ENCODE measurements at places on chromosomes 5 and 9.

GRCh38 chr9:16417161-16417560, 453.3 kb downstream of the BNC2 start:
- peak; percentile 71 for DNase-seq

- DNase-seq: no peak
Measured at GRCh38 chr9:129068990-129069861, 11.7 kb upstream of the DOLPP1 start.

GRCh38 chr5:170314541-170315095, 17.0 kb upstream of the LCP2 start:
- no peak for DNase-seq

- DNase-seq: no peak
Measured at GRCh38 chr9:31587146-31587545, 797.3 kb upstream of the ACO1 start.

GRCh38 chr5:14385019-14385418, 196.6 kb upstream of the OTULINL start:
- no peak for DNase-seq

DNA sequence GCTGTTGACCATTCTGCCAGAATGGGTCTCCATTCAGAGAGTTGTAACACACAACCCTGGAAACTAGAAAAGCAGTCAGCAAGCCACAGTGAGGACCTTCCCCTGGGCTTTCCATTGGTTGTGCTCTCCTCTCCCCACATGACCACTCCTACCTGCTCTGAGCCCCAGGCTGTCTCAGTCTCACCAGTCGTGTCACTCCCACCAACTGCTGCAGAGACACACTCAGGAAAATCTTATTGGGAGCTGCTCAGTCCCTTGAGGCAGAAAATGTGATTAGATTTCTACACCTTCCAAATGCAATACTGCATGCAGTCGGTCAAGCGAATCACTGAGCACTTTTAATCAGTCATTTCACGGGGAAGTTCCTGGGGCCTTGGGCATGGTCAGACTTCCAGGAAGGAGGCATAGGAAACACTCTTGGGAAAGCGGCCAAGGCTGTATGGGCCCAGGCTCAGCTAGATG, 284.2 kb upstream of the NMUR2 start:
- DNase-seq: no peak

DNA sequence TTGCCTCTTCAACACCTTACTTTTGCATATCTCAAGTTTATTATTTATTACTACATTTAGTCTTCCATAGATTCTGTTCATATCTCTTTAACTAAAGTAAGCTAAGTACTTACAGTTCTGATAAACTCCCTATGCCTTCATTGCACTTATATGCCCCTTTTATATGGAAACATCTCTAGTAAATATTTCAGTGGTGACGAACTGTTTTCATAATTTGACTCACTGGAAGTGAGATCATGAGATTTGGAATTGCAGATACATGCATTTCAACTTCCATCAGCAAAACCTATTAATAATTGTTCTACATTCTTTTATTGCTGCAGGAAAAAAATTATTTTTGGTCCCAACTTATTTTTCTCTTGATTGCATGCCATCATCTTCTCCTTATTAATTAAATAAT, 263.5 kb downstream of the CD180 start:
- peak; percentile 12 for DNase-seq

DNA sequence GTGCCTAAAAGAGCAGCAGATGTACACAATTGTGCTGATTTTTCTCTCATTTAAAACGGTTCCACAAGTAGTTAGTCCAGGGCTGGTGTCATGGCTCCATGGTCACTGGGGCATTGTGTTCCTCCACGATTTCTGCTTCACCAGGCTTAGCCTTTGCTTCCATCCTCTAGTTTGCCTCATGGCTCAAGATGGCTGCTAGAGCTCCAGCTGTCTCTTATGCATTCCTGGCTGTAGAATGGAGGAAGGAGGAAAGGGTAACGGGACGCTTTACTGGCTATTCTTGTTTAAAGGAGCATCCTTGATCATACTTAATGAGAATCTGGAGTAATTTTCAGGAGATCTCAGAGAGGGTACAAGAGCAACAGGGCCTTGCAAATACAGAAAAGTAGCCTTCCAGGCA, 47.7 kb downstream of the BOD1 start:
- DNase-seq: no peak

DNA sequence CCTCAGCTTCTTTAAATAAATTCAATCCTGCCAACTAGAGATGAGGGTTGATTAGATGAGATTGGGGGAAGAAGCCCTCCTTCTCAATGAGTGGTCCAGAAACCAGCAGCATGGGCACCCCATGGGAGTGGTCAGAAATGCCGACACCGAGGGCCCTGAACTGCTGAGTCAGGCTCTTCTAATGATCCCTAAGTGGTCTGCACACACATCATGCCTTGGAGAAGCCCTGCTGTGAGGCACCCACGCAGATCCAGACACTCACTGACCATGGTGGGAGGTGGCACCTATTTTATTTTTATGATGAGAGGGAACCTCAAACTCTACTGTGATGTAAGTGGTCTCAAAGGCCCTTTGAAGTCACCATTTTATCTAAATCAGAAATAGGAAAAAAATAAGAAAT, 72.3 kb upstream of the BOD1 start:
- DNase-seq: no peak

DNA sequence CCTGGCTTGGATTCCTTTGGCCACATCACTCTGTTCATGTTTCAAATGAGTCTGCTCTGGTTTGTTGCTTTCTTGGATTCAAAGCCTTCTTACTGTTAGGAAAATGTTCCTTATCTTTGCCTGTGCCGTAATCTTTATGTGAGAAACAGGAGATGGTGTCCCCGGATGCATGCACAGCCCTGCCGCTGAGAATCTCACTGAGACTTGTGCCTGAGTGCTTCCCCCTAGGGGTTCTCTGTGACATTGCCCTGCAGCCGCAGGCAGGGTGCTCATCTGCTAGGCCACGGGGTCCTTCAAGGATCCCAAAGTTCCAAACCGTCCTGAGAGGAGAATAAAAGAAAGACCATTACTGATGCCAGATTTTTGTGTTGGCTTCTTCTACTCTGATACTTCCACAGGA, 81.4 kb upstream of the ANKRD55 start:
- DNase-seq: no peak

GRCh38 chr5:14735944-14736343, 71.4 kb downstream of the OTULIN start:
- no peak for DNase-seq

DNA sequence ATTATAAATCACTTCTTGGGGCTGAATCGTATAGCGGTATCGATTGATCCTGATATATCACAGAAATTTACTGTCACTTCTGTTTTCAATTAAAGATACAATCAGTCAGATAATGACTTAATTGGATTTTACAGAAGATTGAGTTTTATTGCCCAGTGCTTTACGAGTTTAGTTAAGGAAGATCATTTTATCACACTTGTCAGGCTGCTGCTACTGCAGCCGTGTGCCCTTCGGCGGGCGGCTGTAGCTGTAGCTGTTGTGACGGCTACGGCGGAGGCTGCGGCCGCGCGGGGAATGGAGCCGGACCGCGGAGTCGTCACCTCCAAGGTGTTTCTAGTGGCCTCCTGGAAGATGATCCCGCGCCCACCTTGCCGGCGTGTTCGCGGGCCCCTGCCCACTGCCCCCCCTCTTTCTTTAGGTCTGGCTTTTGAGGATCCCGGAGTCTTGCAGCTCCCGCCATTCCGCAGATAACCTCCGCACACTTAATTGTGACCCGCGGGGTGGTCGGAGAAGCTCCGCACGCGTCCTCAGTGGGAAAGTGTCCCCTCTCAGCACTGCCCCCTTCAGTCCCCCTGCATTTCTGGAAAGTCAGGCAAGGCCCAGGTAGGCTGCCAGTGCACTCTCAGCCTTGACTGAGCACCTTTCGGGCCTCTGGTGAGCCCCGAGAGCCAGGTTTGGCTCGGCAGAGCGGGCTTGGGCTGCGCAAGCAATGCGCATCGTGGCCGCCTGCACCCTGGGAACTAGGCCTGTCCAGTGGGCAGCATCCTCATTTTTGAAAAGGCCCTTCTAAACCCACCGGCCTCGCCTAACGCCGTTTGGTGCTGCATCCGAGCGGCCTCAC, 6.9 kb upstream of the DMRT3 start:
- no peak for DNase-seq

GRCh38 chr5:51034222-51034901, 348.9 kb upstream of the ISL1 start:
- DNase-seq: no peak

GRCh38 chr5:34669931-34670516, 13.9 kb downstream of the RAI14 start:
- no peak for DNase-seq

GRCh38 chr9:104748359-104749031, 1.0 kb downstream of the NIPSNAP3A start:
- peak; percentile 56 for DNase-seq

DNA sequence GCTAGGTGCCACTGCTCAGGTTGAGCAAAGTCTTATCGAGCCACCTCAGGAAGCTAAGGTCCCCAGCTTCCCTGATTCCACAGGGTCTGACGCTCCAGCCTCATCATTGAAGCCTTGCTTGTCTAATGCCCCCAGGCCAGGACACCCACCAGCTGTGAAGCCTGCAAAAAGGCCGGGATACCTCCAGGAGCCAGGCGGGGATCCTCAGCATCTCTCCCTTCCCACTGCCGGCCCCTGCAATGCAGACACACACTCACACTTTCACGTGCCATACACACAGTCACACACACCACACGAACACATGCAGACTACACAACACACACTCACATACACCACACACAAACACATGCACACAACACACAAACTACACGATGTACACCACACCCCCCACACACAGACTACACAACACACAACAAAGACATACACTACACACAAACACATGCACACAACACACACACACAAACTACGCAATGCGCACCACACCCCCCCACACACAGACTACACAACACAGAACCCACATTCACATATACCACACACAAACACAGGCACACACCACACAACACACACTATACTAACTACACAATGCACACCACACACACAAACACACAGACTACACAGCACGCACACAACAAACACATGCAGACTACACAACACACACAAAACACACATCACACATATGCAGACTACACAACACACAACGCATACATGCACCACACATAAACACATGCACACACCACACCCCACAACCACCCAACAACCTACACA, 17.8 kb upstream of the S1PR3 start:
- no peak for DNase-seq

GRCh38 chr5:89106480-89106879, 223.5 kb upstream of the MEF2C start:
- DNase-seq: no peak

GRCh38 chr5:23507278-23507685, at the start of gene PRDM9:
TSS of gene PRDM9 (plus strand) at chr5:23507609. CDS start at chr5:23509034, 1,425 bp downstream.
- no peak for DNase-seq

GRCh38 chr5:91586232-91586631, 203.1 kb upstream of the ARRDC3 start:
- DNase-seq: no peak

DNA sequence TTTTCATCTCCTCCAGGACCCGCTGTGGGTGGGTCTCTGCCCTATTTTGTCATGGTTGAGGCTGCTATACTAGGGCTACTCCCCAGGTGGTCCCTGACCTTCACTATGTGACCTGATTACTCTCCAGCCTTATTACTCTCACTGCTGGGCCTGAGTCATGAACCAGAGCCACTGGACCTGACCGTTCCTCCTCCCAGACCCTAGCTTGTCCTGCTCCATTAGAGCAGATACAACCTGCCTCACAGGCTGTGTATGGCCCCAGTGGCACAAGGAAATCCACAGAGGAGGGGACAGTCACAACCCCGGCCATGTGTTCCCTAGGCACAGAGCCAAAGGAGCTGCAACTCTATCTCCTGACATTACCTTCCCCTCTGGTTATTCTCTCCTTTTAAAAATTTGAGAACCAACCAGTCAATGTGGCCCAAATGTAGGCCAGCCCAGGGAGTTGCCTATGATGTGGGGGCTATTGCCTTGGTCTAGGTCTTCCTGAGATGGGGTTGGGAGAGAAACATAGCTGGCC, 96.0 kb upstream of the FSTL4 start:
- DNase-seq: no peak

GRCh38 chr5:3801967-3802366, 206.3 kb downstream of the IRX1 start:
- DNase-seq: no peak

- no peak for DNase-seq
Measured at GRCh38 chr5:111411301-111411700, 101.0 kb downstream of the STARD4 start.

DNA sequence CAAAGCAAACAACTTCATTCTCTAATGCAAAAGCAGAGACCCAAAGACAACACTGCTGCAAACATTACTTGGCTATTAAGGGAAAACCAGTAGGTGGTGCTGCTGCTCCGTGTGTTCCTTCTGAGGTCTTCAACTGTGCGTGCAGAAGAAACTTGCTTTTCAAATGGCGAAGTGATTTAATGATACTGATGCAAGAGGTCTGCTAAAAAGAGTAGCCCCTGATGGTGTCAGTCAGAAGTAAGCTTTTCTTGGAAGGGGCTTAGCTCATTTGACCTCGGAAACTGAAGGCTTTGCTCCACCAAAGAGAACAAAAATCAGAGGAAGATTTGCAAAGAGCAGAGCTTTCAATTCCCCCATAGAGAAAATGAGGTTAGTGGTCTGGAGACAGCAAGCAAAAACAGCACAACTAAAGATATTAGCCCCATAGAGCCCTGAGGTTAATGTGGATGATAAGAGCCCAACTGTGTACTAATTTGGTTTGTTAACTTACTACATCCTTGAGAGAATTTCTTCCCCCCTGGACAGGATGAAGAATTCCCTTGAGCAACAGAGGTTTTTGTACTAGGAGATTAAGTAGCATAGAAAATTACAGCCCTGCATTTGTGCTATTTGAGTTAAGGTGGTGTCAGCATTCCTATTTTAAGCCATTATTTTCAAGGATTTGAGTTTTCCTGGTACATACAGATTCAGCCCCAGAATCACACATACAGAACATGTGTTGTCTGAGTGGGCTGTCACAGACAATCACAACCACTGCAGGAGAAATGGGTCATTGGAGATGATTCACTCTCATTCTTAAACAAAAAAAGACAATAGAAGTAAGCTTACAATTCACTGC, 153.2 kb upstream of the C9orf72 start:
- peak; percentile 60 for DNase-seq

GRCh38 chr5:129904667-129905472, 605 bp downstream of the CHSY3 start:
- DNase-seq: peak; percentile 58

Measured in AG20443 (cell line).